ENCODE measurements at places on chromosomes 3 and 15.

- no peak for DNase-seq
These were observed 17.0 kb upstream of the ARID3B start for GRCh38 chr15:74523982-74524381.

- DNase-seq = no peak
These were observed 323.3 kb upstream of the C2CD4B start for GRCh38 chr15:62488387-62488786.

DNA sequence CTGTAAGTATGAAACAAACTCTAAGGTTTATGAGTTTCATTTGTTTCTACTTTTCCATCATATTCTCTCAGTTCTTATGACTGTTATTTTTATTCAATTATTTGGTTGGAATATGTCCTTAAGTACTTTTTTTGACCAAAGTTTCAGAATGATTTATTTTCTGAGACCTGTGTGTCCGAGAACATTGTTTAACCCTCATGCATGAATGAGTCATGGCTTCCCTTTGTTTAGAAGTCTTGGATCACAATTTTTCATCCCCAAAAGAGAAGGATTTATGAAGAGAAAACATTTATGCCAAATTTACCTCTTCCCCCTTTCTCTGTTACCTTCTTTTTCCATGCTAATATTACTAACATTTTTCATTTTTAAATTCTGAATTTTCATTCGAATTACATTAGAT lies 518.0 kb upstream of the NR2F2 start:
- no peak for DNase-seq

GRCh38 chr3:71064956-71065763 lies 518.4 kb downstream of the FOXP1 start:
- DNase-seq = peak; percentile 36

DNA sequence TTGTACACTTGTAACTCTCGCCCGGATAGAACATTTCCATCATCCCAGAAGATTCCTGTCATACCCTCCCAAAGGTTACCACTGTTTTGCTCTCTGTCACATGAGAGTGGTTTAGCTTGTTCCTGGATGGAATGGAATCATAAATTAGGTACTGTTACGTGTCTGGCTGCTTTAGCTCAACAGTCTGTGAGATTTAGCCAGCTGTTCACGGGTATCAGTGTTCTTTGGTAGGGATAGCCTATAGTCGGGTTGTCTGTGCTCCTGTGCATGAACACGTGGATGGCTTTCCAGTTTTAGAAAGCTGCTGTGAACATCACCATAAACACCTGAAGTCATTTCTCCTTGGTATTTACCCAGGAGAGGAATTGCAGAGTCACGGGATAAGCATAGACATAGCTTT lies 58.2 kb upstream of the NR2C2 start:
- DNase-seq = no peak

DNA sequence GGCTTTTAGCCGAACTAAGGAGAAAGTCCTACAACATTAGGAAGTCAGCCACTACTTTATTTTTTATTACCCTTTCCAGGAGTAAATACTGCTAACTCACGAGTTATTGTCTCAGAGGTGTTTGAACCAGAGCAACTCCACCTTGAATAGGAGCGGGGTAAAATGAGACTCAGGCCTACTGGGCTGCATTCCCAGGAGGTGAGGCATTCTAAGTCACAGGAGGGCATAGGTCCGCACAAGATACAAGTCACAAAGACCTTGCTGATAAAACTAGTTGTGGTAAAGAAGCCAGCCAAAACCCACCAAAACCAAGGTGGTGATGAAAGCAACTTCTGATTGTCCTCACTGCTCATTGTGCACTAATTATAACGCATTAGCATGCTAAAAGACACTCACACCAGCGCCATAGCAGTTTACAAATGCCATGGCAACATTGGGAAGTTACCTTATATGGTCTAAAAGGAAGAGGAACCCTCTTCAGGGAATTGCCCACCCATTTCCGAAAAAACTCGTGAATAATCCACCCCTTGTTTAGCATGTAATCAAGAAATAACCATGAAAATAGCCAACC lies 555.9 kb downstream of the IGSF11 start:
- DNase-seq = no peak
